ENCODE measurements at places on chromosomes 3 and 15.

DNA sequence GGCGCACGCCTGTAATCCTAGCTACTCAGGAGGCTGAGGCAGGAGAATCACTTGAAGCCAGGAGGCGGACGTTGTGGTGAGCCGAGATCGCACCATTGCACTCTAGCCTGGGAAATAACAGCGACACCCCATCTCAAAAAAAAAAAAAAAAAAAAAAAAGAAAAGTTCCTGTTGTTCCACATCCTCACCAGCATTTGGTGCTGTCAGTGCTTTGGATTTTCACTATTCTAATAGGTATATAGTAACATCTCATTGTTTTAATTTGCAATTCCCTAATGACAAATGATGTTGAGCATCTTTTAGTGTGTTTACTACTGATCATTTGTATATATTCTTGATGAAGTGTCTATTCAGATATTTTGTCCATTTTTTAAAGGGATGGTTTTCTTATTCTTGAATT, 24.6 kb downstream of the UBR1 start:
- DNase-seq: no peak

DNA sequence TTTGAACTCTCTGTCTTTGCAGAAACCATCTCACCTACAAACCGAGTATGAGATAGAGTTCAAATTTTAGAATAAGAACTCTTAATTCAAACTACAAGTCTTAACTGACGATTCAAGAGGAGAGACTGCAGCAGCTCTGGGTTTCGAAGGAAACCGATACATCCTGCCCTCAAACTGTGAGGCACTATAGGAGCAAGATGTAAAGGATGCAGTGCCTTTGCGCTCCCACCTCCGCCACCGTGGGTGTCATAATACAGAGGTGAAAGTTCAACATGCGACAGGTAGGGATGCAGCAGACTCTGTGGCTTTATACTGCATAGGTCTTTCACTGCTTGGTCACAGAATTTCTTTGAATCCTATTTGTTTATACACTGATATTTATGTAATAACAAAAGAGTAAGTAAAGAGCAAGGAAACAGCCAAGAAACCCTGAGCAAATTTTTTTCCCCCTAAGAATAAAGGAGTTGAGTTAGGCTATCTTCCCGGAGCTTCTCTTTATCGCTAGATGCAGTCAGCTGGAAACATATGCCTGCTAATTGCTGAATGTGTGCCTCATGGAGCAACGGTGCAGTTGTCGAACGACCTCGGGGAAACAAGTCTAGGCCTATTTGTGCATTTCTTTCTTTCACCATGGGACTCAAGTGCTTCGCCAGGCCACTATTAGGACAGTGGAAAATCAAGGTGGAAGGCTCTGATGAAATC, 1097.6 kb upstream of the CFAP20DC start:
- DNase-seq: no peak

DNA sequence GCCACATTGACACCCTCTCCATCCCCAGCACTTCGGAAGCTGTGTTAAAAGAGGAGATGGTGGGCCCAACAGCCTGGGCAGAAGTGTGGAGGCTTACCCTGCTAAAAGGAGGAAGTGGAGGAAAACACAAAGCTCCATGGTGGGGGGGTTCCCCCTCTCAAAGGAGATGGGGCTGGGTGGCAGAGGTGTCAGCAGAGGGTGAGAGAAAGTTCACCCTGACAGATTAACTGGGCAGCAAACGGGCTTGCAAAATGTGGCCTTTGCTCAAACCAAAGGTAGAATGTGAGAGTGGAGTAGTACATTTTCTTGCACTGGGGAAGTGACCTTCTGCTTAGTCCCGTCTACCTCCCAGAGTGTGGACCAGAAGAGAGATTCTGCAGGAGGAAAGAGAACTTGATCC, 44.7 kb downstream of the MYO1E start:
- peak; percentile 49 for DNase-seq

DNA sequence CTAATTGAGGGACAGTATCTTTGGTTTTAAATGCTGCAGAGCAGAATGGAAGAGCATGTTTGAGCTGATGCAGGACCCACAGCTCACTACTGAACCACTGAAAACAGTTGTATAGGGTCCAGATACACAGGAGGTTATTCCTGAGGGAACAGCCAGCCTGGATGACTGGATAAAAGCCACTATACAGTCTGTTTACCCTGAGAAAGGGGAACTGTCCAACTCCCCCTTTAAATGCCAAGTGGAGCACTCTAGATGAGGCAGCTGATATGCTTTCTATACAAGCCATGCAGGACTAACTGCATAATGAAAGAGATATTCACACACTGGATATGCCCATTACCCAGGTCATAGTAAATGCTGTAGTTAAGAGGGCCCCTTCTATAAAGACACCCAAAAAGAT, 138.6 kb downstream of the IMPG2 start:
- no peak for DNase-seq

DNA sequence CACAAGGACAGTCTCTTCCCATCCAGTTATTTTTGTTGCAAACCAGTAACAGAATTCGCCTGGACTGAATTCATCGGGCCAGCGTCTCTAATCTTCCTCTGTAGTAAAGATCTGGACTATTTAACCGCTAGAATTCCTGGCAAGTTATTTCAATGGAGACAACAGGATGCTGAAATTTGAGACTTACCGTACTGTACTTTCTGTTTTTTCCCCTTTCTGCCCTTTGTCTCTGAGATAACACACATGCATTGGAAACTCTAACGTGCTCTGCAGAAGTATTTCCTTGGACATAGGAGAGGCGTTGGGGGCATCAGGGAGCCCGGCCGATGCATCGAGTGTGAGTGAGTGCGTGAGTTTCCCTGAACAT, 61.5 kb downstream of the ASB7 start:
- no peak for DNase-seq

- no peak for DNase-seq
Measured at GRCh38 chr15:83858820-83859505, 205.0 kb downstream of the ADAMTSL3 start.

- DNase-seq: no peak
Measured at GRCh38 chr15:85499371-85499887, 119.0 kb downstream of the AKAP13 start.

DNA sequence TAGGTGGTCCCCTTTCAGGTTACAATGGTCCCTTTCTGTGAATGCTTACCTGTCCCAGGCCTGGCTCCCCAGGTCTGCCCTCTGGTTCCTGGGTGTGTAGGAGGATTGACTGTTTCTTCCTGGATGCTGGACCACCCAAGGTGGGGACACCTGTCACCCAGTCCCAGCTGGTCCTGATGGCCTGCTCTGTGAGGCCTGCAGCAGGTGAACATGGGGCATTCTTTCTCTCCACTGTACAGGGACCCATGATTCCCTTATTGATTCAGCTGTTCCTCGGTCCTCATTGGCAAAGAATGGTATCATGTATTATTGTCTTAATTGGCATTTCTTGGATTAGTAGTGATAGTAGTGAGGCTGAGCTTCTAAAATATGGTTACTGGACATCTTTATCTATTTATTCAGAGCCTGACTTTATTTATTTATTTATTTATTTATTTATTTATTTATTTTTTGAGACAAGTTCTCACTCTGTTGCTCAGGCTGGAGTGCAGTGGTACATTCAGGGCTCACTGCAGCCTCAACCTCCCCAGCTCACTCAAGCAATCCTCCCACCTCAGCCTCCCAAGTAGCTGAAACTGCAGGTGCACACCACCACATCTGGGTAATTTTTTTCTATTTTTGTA, 8.8 kb upstream of the DNAJA4 start:
- no peak for DNase-seq

- peak; percentile 96 for DNase-seq
Measured at GRCh38 chr15:64443747-64444621, 16.4 kb upstream of the ZNF609 start.

GRCh38 chr15:38636597-38636996, 72.0 kb upstream of the RASGRP1 start:
- DNase-seq: no peak

GRCh38 chr3:42891042-42891441, 14.9 kb upstream of the ZNF662 start:
- DNase-seq: no peak

GRCh38 chr15:96273317-96274086, 57.0 kb upstream of the NR2F2 start:
- no peak for DNase-seq

GRCh38 chr3:119872773-119873172, 90.9 kb downstream of the NR1I2 start:
- no peak for DNase-seq

GRCh38 chr3:117547956-117548550, 838.5 kb downstream of the TUSC7 start:
- DNase-seq: no peak
